ENCODE measurements at places on chromosomes 2 and 18. TPM values are rescaled to one million over a fixed set of nuclear protein-coding genes. Genes with fewer than 3 reads are reported as not detected.

DNA sequence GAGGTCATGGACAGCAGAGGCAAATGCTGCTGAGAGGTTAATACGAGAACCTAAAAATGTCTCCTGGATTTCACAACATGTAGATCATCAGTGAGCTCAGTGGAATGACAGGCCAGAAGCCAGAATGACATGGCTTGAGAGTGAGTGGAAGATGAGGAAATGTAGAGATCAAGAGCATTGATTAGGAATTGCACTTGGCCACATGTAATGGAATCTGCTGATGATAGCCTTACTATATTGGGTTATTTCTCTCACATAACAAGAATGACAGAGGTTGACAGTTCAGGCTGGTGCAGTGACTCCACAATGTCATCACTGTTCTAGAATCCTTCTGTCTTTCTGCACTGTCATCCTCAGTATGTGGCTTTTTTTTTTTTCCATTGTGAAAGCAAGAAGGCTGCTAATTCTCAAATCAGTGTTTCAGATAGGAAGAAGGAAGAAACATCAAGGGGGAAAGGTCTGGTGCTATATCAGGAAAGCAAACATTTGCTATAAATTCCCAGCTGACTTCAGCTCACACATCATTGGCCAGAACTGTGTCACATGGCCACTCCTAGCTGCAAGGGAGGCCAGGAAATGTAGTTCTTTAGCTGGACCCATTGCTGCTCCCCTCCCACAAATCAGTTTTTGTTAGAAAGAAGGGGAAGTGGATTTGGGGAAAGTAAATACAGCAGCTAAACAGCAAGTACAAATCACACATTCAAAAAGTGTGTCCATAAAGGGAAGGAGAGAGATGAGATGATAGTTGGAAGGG lies 127.2 kb downstream of the FAM161A start:
- no peaks in the 10 kb centered on the region for H3K4me1 ChIP-seq
- H3K27me3 ChIP-seq: no peaks in the 10 kb centered on the region
- DNase-seq: no peak
- H3K4me3 ChIP-seq: no peak overlapping the region

- H3K36me3 ChIP-seq: no peaks in the 10 kb centered on the region
- DNase-seq: no peak
- no peak overlapping the region for H3K27ac ChIP-seq
- no peaks in the 10 kb centered on the region for H3K27me3 ChIP-seq
- H3K4me3 ChIP-seq: no peak overlapping the region
Observed at GRCh38 chr2:116706396-116706795, 1108.1 kb upstream of the DDX18 start.

DNA sequence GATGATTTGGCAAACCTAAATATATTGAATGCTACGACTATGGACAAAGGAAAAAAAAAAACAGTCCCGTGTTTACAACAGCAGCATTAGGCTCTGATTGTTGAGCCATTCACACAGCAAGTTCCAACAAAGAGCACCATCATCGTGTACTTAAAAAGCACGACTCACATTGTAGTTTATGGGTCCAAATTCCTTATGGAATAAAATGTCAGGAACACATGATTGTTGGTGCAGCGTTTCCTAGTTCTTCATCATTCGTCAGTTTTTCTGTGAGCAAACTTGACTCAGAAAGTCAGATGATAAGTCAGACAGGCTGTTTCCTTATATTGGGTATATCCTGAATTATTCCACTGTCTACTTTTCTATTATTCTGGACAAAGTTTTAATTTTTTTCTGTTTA lies 10.0 kb upstream of the KIDINS220 start:
- no peak for DNase-seq
- H3K27ac ChIP-seq: no peak overlapping the region
- no peak overlapping the region for H3K4me3 ChIP-seq
- H3K36me3 ChIP-seq: no peaks in the 10 kb centered on the region
- H3K4me1 ChIP-seq: no peaks in the 10 kb centered on the region
- no peaks in the 10 kb centered on the region for H3K27me3 ChIP-seq

DNA sequence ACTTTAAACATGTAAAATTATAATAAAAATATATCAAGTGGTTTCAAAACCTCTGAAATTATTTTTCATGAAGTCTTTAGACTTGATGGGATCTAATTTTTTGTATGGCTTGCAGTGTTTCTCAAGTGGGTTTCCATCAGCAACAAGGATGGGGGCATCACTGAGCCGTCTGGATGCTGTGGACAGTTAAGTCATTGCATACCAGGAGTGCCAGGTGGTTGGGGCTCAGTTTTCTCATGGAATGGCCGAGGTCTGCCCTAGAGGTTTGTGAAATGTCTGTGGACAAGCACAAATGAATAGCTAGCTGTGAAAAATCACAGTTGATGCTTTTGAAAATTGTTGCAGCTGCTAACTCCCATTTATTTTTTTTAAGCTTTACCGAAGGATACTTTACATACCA lies 1.7 kb downstream of the PRELID3A start:
- H3K4me1 ChIP-seq: peaks cover 4% of the 10 kb centered on the region
- H3K4me3 ChIP-seq: no peak overlapping the region
- no peaks in the 10 kb centered on the region for H3K36me3 ChIP-seq
- no peaks in the 10 kb centered on the region for H3K27me3 ChIP-seq
- H3K27ac ChIP-seq: no peak overlapping the region
- no peak for DNase-seq

DNA sequence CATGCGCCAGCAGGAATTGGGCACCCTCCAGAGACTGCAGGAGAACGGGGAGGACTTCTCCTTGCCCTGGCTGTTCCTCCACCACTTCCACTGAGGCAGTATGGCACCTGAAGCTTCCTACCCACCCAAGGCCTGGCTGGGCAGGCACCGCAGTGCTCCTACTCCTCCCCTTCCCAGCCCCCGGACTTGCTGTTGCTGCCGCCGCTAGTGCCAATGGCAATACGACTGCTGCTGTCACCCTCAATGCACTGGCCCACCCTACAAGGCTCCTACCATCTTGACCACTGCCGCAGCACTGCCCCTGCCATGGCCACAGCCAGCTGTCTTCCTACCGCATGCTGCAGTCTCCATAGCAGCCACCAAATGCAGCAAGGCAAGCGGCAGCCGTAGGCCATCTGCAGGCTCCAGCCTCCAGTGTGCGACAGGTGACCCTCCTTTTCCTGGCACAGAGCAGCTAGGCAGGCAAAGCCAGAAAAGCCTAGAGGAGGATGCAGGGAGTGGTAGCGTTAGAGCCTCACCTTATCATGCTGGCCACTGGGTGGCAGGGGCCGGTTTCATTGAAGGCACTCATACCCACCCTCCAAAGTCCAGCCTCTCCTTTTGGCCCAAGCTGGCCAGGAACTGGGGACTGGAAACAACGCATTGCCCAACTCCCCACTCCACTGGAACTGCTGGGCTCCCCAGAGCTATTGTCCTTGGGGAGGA lies 47.4 kb upstream of the ANKRD62 start:
- H3K4me1 ChIP-seq: no peaks in the 10 kb centered on the region
- H3K27ac ChIP-seq: no peak overlapping the region
- H3K36me3 ChIP-seq: no peaks in the 10 kb centered on the region
- no peaks in the 10 kb centered on the region for H3K27me3 ChIP-seq
- DNase-seq: no peak

GRCh38 chr2:44324971-44325426 lies 36.3 kb downstream of the PREPL start:
- H3K36me3 ChIP-seq: no peaks in the 10 kb centered on the region
- no peak overlapping the region for H3K27ac ChIP-seq
- H3K27me3 ChIP-seq: no peaks in the 10 kb centered on the region
- H3K4me3 ChIP-seq: no peak overlapping the region

DNA sequence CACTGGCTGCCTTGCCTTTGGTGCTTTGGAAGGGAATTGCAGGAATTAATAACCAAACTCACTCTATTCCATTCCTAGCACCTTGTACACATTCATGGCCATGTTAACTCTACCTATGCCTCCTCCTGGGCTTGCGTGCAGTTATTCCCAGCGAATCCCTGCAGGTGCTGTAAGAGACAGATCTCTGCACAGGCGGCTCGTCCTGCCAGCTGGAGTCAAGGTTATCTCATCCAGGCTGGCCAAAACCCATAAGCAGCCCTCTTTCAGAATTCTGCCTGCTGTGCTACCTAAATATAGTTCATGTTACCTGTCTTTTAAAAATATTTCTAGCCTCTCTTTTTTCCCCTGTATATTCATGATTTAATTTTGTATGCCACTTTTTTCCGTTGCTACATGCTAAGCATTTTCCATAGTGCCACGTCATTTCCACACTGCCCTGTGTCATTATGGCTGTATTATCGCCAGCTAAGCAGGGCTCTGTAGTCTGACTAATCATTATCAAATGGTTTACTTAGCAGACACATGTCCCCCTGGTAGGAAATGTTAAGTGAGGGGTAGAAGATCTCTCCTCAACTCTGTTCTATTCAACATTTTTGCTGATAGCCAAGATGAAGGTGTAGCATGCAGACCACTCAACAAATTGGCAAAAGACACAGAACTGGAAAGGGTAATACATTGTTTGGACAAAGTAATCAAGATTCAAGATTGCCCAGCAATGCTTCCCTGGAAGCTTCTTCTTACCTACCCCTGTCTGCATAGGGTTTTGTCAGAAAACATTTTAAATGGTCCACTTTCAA lies 79.7 kb upstream of the TAF1B start:
- no peak overlapping the region for H3K4me3 ChIP-seq
- H3K27me3 ChIP-seq: no peaks in the 10 kb centered on the region
- H3K27ac ChIP-seq: no peak overlapping the region
- no peak for DNase-seq

DNA sequence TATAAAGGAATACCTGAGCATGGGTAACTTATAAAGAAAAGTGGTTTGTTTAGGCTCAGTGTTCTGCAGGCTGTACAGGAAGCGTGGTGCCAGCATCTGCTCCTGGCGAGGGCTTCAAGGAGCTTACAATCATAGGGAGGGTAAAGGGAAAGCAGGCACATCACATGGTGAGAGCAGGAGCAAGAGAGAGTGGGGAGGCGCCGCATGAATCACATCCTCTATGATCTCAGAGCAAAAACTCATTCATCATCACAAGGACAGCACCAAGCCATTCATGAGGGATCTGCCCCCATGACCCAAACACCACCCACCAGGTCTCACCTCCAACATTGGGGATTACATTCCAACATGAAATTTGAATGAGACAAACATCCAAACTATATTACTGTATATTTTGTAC lies 32.5 kb downstream of the R3HDM1 start:
- no peaks in the 10 kb centered on the region for H3K4me1 ChIP-seq
- H3K4me3 ChIP-seq: no peak overlapping the region
- H3K36me3 ChIP-seq: no peaks in the 10 kb centered on the region
- H3K27me3 ChIP-seq: no peaks in the 10 kb centered on the region

DNA sequence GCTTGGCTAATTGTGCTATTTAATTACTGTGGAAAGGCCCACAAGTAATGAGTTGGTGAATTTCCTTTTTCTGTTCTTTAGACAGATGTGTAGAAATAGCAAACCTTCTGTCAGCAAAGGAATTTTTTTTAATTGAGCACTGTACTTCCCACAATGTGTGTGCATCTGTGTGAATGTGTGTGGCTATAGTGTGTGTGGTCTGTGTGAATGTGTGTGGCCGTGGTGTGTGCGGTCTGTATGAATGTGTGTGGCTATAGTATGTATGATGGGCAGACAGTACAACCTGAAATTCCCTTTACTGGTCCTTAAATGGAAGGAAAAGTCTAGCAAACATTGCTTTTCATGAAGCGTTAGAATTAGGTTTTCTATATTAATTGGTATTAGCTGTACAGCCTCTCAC lies 203.5 kb upstream of the TPO start:
- H3K4me1 ChIP-seq: no peaks in the 10 kb centered on the region
- no peaks in the 10 kb centered on the region for H3K27me3 ChIP-seq
- no peak for DNase-seq
- H3K27ac ChIP-seq: no peak overlapping the region

KATNAL2 gene
- total RNA-seq: not detected

TXNL1 gene
- total RNA-seq: 26.4 TPM

ADCYAP1 gene
- total RNA-seq: not detected
